ENCODE measurements at places on chromosomes 2 and 18.

GRCh38 chr18:63182310-63182772 lies 137.2 kb downstream of the BCL2 start:
- no peak for DNase-seq

GRCh38 chr2:18891600-18892345 lies 302.4 kb upstream of the NT5C1B start:
- no peak for DNase-seq

- no peak for DNase-seq
Measured at GRCh38 chr2:98142106-98142791, 55.3 kb downstream of the VWA3B start.

DNA sequence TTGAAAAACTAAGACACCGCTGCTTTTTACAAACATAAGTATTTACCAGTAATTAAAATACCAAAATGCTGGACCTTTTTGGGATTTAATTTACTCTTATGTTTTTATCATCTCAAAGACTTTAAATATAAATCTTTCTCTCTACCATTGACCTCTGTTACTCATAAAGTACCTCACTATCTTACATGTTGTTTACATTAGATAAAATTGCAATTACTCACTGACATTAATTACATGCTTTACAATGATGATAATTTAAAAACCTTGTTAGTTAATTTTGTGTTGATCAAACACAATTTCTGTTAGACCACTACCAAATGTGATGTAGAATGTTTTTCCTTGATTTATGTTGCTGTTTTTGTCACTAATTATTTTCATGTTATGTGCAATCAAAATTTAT lies 139.5 kb downstream of the PTH2R start:
- no peak for DNase-seq

DNA sequence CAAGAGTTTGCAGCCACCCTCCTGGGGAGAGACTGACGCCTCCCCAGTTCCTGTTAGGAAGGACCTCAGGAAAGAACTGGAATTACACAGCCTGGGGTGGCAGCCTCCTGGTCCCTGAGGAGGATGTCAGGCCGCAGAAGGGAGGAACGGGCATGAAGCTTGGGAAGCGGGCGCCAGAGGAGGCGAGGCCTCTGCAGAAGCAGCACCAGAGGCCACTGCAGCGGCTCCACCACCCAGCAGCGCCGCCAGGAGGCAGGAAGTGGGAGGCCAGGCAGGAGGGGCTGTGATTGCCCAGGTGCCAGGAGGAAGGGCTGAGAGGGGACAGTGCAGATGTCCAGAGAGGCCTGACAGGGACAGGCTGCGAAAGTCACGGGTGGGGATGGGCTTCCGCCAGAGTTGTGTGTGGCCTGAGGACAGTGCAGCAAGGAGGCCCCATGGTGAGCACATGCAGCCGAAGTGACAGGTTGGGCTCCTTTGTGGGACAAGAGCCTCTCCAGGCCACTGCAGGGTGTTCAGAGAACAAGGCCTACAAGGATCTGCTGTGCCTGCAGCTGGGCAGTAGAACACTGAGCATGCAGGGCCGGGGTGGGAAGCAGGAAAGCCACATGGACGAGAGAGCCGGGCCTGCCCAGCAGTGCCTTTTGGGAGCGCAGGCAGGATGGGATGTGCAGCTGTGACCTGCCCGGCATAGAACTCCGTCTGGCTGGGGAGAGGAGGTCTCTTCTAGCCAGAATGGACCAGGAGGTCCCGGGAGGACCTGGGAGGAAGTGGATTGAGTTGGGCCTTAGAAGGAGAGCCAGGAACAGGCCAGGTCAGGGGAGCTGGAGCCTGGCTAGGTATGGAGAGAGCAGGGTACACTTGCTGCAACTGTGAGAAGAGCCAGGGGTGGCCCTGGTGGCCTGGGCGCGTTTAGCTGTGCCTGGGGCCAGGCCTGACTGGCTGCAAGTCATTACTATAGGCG lies 39.1 kb upstream of the ALPP start:
- no peak for DNase-seq

GRCh38 chr2:161384864-161385263 lies 31.2 kb upstream of the TBR1 start:
- no peak for DNase-seq

GRCh38 chr2:83068714-83069113 lies 1390.4 kb downstream of the SUCLG1 start:
- no peak for DNase-seq

DNA sequence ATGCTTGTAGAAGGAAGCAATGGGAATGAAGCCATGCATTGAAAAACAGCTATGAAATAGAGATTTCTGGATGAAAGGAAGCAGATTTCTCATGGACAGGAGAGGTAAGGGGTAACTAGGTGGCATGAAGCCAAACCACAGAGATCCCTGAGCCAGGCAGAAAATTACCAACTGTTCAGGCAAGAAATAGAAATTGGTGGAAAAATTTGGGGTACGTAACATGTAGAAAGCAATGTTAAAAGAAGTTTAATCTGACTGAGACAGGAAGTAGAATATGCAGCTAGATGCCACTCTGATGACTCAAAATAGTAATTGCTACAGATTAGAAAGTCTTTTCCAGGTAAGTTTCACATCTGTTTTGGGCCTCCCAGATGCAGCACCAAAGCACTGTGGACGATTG lies 928.5 kb upstream of the CELF4 start:
- no peak for DNase-seq

GRCh38 chr2:201932511-201932910 lies 101.1 kb upstream of the FZD7 start:
- no peak for DNase-seq

DNA sequence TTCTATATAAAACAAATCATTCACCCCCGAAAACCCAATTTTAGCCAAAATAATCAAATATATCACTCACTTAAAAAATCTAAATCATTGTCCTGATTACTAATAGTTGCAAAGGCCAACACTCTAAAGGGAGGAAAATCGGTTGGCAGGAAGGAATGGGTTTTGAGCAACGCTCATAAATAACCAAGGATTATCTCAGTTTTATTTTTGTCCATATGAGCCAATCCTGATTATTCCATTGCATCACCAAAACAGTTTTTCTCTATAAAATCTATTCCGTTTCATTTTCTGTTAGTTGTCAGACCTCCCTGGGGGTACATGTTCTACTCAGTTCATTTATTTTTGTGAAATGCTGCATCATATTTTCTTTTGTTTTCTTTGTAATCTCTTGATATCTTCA lies 174.1 kb downstream of the LRATD1 start:
- no peak for DNase-seq

- no peak for DNase-seq
Measured at GRCh38 chr2:162106146-162106551, 32.1 kb upstream of the DPP4 start.

GRCh38 chr2:234917211-234917975 lies 34.4 kb upstream of the SH3BP4 start:
- no peak for DNase-seq

- no peak for DNase-seq
Measured at GRCh38 chr2:128486640-128487375, 168.1 kb upstream of the HS6ST1 start.

DNA sequence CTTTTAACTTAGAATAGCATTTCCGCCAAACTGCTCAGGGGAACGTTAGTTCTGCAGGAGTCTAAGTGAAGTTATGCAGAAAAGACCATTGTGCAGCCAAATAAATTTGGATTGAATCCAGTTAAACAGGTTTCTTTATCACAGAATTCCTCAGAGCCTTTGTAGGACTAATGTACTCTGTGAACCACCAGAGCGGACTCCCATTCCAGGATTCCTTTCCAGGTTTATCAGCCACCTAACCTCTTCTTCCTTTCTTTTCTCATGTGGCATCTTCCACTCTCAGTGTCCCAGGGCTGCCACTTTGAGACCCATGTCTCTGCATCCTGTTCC lies 350.4 kb downstream of the TSN start:
- DNase-seq = no peak

DNA sequence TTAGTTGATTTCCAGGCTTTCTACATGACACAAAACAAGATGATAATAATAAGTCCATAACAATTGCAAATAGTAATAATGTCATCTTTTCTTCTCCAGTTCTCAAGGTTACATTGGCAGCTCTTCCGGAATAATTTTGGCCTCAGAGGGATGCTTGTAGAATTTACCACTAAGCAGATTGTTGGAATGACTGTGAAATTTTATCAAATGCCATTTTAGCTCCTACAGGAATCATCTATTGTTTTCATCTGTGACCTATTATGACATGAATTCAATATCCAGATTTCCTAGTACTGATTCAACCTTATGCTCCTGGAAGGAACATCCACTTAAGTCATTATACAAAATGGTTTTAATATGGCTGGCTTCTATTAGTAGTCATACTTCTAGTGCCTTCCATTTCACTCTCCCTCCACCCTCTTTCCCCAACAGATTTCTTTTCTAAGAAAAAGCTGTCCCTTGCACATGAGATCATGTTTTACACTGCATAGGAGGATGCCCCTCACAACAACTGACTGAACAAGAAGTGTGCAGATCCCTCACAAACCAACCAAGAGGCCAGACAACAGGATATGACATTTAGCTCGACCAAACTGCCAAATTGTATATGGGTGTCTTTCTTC lies 200.0 kb downstream of the DNER start:
- DNase-seq = no peak

DNA sequence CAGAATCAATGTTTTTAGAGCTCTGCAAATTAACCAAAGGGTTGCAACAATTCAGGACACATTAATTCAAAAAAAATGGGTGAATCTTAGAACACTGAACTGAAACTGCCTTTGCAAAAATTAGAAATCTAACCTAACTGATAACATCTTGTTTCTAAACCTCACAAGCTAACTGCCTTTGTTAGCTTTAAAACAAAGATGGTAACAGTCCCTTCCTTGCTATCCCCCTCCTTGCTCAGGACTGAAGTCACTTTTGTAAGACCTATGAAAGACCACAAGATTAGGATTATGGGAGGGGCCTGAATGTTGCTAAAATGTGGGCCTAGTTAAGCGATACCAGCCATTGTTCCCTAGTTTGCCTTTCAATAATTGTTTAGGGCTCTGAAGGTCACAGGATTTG lies 44.9 kb upstream of the LONRF2 start:
- DNase-seq = no peak

GRCh38 chr18:50458366-50458765 lies 83.5 kb downstream of the SKA1 start:
- DNase-seq = no peak

DNA sequence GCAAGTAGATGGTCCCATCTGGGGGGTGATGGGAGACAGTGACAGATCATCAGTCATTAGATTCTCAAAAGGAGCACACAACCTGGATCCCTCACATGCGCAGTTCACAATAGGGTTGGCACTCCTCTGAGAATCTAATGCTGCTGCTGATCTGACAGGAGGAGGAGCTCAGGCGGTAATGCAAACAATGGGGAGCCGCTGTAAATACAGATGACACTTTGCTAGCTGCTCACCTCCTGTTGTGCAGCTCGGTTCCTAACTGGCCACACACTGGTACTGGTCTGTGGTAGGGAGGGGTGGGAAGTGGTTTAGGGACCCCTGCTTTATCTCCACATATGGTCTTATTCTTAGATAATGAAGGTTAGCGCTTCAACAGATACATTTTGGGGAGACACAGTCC lies 506.6 kb downstream of the PLCL1 start:
- no peak for DNase-seq

DNA sequence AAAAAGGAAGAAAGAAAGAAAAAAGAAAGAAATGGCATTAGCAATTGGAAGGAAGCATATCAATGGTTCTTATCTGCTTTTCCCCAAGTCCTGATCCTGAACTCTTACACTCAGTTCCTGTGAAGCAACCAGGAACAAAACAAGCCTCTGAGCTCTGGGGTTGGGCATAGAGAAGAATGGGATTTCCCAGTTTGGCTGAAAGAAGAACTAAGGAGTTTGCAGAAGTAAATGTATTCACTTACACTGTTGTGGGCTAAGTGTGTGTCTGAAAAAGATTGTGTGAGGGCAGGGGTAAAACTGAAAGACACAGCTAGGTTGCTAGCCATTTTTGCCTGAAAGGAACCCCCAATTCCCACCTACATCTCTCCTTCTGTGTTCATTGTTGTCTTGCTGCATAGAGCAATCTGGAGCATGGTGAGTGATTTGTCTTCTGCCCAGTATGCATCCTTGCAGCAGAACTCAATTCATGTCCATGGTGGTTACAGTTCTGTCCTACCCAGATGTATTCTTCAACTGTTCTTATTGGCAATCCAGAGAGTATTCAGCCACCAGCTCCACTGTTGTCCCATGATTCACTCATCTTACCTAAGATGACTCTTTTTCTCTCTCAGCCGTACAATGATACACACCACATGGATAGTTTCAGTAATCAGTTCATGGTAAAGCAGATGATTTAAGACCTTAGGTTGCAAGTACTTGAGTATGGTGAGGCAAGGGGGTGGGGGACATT lies 348.7 kb downstream of the ARHGAP15 start:
- DNase-seq = no peak

DNA sequence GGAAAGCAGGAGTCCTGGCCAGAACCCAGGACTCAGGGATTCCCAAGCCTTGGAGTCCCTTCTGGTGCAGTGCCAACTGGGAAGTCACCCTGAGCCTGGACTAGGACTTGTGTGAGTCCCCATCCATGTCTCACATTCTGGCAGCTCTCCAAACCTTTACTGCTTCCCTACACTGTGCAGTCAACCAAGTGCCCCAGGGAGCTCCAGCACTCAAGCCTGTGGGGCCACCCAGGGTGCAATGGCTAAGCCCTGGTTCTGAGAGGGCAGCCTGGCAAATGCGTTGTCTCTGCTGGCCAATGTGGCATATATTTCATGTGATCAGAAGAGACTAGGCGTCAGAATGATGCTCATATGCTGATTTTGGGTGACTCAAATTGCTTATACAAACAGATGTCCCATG lies 223.4 kb downstream of the SP3 start:
- no peak for DNase-seq

- peak; percentile 48 for DNase-seq
Measured at GRCh38 chr2:167438206-167438605, 549.9 kb downstream of the XIRP2 start.

GRCh38 chr2:153519257-153519875 lies 40.8 kb upstream of the RPRM start:
- DNase-seq = no peak

DNA sequence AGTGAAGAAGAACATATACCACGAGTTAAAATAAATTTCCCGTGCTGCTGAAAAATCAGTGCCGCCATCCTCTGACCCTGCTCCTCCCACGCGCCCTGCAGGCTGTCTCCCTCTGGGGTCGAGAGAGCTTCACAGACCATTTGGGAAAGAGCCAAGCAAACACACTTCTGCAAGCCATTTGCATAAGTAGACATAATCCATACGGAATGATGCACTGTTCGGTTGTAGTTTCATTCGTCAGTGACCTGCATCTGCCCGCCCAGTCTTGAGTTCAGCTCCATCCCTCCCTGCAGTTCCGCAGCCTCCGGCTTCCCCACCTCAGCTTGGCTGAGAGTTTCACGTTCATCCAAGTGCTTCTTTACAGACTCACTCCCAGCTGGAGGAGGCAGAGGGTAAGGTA lies 69.6 kb downstream of the TRAPPC12 start:
- no peak for DNase-seq

DNA sequence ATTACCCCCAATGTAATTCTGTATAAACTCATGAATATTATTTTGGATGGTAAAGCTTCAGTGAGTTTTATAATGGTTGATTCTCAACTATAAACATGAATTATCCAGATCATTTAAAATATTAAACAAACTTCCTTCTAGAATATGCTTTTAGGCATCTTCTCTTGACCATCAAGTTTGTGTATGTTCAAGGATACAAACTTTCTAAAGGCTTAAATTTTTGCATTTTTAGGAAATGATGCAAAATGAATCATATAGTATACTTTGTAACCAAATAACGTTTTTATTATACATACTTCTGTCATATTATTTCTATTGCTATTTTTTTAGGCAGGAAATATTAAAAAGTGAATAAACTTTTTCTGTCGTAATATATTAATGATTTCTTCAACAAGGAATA lies 62.8 kb downstream of the OSBPL6 start:
- no peak for DNase-seq

GRCh38 chr2:104340162-104340561 lies 513.8 kb upstream of the POU3F3 start:
- no peak for DNase-seq

- no peak for DNase-seq
Measured at GRCh38 chr2:207682557-207682956, 28.9 kb upstream of the CCNYL1 start.

All from iPS DF 19.7 (cell line).